ENCODE measurements at places on chromosomes 13 and 19.

DNA sequence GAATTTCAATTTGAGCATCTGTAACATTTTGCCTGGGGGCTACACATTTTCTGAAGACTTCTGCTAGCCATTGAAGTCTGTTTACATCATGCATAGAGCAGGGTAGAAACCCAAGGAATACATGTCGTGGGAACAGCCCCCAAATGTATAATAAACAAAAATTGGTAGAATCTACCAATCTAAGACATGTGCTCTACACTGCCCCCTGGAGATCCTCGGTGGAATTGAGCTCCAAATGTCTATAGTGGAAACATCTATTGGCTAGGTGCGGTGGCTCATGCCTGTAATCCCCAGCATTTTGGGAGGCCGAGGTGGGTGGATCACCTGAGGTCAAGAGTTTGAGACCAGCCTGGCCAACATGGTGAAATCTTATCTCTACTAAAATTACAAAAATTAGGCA, 57.3 kb downstream of the MBD3L2B start:
- DNase-seq, result no peak

DNA sequence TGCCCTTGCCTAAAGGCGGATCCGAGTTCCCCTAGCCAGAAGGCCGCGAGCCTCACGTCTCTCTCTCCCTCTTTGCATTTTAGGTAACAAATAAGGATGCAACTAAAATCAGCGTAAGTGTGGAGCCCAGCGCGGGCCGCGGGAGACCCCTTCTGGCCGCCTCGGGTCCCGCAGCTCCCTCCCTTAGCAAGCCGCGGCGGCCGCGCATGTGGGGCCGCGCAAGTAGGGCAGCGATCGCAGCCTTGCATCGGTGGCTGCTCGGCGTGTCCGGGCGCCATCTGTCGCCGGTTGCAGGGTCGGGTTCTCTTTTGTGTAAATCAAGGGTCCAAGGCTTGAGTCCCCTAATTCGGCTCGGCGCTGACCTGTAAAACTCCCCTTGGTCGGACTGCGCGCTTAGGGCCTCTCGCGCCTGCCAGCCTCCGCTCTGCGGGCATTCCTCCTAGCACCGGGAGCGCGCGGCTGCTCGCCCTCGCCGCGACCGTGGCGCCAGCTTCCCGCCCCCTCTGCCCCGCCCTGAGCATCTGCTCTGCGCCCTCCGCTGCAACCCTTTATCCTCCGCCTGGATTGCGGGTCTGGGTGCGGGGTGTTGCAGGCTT, 2.7 kb downstream of the VSTM2B start:
- no peak for DNase-seq

DNA sequence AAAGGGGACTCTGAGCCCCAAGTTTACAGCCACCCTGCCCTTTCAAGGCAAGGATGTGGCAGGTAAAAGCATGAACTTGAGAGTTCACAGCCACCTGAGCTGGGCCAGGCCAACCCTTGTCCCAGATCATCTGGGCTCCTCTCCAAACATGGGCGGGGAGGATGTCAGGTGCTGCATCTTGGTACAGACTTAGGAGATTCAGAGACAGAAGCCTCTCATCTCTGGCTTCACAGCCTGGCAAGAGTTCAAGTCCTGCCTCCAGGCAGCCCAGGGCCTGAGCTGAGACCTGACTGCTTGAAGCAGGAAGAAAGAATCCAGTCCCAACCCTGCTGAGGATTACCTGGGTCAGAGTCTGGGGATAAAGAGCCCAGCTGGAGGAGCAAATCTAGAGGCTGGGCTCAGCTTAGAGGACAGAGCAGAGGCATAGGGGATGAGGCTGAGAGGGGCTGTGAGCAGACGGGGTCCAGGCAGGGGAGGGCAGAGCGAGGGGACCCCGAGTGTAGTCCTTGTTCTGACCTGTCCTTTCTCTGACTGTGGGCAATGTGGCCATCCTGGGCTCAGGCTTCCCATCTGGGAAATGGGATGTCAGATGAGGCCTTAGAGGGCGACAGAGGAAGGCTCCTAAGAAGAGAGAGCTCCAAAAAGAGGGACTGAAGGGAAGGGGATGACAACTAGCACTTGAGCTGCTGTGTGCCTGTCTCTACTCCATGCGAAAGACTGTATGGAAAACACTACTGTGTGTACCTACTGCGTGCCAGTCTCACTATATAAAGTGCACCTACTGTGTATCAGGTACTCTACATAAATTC, 6.6 kb upstream of the OR10H5 start:
- DNase-seq, result peak; percentile 72

DNA sequence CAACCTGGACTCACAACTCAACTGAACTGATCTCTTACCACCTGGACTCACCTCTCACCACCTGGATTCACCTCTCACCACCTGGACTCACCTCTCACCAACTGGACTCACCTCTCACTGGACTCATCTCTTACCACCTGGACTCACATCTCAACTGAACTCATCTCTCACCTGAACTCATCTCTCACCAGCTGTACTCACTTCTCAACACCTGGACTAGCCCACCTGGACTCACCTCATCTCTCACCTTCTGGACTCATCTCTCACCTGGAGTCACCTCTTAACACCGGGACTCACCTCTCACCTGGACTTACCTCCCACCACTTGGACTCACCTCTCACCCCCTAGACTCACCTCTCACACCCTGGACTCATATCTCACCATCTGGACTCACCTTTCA, 7.3 kb upstream of the CASP14 start:
- DNase-seq, result no peak

DNA sequence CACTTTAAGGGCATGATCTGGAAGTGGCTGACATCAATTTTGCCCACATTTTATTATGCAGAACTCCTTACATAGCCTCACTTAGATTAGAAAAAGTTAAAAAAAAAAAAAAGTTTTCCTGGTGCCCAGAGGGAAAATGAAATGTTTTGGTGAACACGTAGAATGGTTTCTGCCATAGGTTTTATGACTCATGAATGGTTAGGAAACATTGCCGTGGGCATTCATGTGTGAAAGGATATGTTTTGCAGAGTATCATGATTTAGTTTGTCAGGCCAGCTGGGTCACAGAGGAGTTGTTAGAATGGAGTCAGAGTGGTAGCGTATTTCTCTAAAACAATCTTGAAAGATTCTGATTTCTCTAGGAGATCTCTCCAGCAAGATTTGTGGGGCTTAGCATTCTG, 133.8 kb downstream of the MRPL57 start:
- no peak for DNase-seq

GRCh38 chr19:38221919-38222830, 1.8 kb downstream of the DPF1 start:
- DNase-seq, result no peak

- DNase-seq, result no peak
Observed at GRCh38 chr19:7781157-7781556, 18.1 kb downstream of the CLEC4M start.

DNA sequence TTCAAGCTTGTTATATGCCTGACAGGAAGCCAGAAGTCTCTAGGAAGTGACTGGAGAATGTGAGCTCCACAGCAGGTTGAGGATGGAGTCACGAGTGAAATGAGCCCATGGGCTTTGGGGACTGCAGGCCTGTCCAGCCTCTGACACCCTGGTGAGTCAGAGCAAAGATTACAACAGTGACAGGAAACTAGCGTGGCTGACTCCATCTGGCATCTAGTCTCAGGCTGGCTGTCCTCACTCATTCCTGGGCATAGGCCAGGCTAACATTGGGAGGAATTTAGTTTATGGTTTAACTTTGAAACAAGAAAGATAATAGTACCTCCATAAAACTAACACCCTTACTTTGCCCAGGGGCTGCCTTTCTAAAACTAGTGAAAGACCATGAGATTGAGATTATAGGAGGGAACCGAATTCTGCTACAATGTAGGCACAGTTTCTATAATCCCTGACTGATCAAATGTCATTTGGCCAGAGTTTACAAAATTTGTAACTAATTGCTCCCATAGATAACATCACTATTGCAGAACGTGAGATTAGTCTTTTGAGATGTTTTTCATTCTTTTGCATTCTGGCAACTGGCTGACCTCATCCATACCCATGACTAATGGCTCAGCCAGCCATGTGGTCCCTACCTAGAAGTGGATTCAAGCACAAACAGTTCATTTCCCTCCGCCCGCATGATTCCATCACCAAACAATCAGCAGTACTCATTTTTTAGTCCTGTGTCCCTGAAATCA, 28.4 kb downstream of the PSG1 start:
- peak; percentile 82 for DNase-seq

DNA sequence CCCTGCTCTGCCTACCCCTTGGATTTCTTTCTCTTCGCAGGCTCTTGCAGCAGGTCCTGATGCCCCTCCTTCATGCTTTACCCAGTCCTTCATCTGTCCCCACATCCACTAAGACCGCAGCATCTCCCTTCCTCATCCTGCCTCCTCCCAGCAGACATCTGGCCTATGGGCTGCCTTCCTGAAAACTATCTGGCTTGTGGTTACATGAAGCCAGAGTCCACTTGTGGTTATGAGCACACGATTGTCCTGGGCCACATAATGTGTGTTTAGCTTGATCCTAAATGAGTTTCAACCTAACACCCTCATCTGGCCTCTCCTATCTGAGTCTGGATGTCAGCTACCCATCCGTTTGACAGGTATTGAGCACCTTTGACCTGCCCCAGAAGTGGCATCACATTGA, 5.5 kb upstream of the ZNF175 start:
- DNase-seq, result no peak

DNA sequence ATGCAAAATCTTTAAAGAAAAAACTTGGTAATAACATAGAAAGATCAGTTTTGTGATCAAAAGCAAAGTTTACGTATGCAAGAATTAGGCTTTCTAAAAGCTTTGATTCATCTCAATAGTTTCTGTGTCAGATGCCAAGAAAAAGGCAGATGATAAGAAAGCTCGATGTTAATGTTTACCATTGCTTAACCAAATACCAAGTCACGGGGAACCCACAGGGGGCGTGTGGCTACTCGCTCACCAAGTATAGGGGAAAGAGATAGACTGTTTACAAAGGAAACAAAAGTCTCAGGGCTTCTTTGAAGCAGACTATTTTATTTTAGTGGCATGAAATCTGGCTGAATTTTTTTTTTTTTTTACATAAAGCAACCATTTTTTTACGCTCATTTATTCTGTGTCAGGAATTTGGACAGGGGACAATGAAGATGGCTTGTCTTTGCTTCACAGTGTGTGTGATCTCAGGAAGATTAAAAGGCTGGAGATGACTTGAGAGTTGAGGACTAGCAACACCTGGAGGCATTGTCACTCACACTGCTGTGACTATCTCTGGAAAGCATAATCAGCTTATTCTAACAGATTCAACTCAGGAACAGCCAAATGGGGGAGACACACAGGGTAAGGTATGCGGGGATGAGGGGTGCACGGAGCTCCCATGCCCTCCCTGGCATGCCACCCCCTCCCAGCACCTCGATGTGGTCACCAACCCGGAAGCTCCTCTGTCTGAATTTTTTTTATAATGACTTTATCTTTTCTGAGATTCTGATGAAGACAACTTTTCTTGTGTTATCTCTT, 24.9 kb downstream of the RCBTB1 start:
- no peak for DNase-seq

DNA sequence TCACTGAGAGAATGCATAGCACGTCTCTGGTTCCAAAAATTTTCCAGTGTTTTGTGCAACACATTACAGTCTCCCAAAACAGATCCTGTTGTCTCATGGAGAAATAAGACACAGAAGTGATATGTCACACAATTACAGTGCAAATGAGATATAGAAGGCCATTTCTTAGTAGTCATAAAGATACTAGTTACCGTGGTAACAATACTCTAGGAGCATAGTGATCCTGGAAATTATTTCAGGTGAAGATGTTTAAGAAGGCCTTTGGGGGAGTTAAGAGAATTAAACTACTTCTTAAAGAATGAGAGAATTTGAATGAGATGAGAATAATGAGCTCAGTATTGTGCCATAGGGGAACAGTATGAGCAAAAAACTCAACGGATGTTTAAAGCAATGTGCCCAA, 628.0 kb upstream of the MIR17HG start:
- no peak for DNase-seq

GRCh38 chr13:109397285-109397684, 389.1 kb downstream of the IRS2 start:
- no peak for DNase-seq

GRCh38 chr19:51002542-51003311, 1.3 kb upstream of the KLK8 start:
- no peak for DNase-seq

DNA sequence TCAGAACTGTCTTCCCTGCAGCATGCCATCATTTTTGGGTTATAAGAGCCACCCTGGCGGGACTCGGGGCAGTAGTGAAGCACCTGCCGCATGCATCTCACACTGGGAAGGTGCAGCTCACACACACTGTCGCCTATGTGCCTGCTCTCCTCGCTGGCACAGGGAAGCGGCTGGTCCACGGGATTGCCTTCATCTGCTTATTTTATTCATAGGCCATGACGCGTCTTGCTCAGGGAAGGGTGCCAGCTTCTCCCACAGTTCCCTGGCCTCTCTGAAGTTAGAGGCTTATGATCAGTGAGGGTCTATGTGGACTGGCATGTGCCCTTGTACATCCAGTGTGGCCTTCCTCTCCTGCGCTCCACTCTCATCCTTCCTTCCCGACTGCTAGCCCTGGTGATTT, 150.0 kb downstream of the KLF12 start:
- DNase-seq, result no peak

DNA sequence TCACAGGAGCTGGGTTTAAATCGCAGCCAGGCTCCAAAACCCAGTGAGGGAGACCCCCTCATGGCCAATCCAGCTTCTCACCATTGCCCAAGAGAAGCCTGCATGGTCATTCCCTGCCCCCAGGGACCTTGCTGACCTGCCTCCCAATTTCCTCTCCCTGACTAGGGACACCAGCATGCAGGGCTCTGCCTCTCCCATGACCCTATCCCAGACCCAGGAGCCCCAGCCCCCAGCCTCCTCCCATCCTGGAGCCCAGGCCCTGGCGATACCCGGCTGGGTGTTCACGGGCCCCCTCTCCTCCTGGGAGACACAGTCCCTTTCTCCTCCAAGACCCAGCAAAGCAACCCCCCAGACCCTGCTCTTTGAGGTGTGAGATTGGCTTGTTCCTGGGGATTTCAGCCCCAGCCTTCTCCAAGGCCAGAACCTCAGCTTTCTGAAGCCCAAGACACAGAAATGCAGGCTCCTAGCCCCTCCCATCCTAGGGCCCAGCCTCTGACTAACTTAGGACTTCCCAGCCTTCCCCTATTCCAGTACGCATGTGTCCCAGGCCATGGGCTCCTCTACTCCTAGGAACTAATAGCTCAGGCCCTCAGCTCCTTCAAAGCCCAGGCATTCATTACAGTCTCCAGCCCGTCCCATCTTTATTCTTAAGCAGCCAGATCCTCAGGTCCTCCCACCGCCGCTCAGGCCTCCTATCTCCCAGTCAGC, 1.1 kb downstream of the GYS1 start:
- peak; percentile 40 for DNase-seq

DNA sequence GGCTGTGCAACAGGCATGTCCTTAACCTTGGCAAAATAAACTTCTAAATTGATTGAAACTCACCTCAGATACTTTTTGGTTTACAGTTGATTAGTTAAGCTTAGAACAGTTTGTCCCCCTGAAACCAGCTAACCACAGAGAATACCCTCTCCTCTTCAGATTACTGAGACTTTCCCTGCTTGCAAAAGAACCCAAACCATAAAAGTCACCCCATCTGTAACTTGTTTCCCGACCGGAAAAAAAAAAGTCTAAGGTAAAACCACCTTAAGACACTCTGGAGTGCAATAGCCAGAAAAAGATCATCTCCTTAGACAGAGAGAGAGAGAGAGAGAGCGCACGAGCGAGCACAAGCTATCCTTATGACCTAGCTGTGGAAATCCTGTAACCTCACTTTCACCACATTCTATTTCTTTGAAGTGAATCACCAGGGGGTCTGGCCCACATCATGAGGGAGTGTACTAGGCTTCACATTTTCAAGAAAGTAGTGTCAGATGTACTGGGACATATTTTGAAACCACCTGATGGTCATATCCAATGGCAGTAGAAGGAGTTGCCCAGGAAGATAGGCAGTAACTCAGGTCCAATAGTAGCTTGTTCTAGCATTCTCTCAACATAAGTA, 11.1 kb upstream of the GTF2F2 start:
- DNase-seq, result no peak

GRCh38 chr13:48828962-48829411, 146.7 kb upstream of the FNDC3A start:
- no peak for DNase-seq
